NCI-H2081 treated with DMSO at 0.1 percent for 48 hours (cell line): ENCODE measurements at places on chromosomes 5 and 9.

DNA sequence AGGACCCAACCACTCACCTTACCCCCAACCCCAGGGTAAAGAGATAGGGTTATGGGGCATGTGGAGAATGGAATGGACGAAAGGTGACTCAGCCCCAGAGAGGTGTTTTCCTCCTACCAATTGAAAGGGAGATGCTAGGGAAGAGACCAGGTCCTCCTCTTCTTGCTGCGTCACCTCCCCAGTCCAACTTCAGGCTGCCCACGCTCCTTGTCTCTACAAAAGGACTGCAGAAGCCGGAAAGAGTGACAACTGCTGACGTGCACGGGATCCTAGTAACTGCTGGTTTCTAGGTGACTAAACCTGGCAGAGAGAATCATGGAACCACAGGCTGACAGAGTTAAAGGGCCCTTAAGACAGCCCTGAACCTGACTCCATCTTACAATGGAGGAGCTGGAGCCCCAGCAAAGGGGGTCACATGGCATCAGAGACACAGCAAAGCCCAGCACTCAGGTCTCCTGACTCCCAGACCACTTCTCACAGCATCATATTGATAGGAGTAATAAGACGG, 2.2 kb downstream of the GPX3 start:
- DNase-seq: no peak

GRCh38 chr5:54215233-54215736, 95.1 kb downstream of the ARL15 start:
- no peak for DNase-seq

GRCh38 chr9:105316703-105317102, 72.3 kb downstream of the SLC44A1 start:
- no peak for DNase-seq

- no peak for DNase-seq
Observed at GRCh38 chr5:169112016-169112415, 188.9 kb downstream of the SLIT3 start.

- DNase-seq: no peak
Observed at GRCh38 chr9:91948101-91948596, 1.9 kb downstream of the ROR2 start.

DNA sequence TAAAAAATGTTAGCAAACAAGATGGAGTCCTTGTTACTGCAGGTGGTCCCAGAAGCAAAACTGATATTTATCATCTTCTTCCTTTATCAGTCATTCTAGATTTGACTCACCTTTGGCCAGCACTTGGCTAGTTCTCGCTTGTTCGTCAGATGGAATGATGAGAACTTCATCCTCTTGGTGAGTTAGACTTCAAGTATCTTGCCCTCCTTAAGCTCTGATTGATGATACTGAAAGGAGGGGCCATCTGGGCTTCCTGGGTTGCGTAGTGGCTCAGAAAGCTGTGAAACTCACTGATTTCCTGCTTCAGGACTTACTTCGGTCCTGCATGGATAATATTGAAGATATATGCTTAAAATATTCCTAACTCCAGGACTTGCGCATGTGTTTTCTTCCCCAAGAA, 1248.2 kb upstream of the CDH9 start:
- no peak for DNase-seq

DNA sequence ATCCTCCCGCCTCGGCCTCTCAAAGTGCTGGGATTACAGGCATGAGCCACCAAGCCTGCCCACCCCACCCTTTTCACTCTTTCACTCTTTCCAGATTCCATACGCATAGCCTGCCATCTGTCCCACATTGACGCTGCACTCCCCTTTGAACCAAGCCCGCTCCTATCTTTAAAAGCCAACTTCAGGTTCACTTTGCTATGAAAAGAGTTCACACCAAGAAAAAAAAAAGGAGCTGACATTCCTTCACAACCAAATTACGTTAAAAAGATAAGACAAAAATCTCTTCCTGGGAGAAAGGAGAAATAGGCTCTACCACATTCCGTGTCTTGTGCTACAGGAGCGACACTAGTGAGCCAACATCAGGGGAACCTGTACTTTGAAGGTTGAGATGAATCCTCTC, 41.5 kb downstream of the DMRT1 start:
- DNase-seq: no peak

- DNase-seq: peak; percentile 30
Observed at GRCh38 chr5:154395407-154396106, 50.2 kb upstream of the SAP30L start.

GRCh38 chr5:93331863-93332262, 249.2 kb downstream of the NR2F1-AS1 start:
- no peak for DNase-seq

DNA sequence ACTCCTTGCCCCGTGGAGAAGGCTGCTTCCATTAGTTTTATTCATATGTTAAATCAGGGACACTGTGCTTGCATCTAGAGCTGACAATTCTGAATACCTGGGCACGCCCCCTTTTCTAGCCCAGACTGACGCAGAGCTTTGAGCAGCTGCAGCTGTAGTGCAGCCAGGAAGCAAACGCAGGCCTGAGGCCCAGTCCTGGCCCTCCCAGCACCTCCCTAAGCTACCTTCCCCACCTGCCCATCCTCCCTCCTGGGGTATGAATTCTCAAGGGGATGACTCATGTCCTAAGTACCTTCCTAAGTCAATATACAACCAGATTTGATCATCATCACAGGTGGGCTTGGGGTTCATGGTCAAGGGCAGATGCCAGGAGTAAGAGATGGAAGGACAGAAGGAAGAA, 3.5 kb downstream of the PHF19 start:
- DNase-seq: no peak

- DNase-seq: no peak
Observed at GRCh38 chr9:89179540-89179894, 899 bp upstream of the SHC3 start.

DNA sequence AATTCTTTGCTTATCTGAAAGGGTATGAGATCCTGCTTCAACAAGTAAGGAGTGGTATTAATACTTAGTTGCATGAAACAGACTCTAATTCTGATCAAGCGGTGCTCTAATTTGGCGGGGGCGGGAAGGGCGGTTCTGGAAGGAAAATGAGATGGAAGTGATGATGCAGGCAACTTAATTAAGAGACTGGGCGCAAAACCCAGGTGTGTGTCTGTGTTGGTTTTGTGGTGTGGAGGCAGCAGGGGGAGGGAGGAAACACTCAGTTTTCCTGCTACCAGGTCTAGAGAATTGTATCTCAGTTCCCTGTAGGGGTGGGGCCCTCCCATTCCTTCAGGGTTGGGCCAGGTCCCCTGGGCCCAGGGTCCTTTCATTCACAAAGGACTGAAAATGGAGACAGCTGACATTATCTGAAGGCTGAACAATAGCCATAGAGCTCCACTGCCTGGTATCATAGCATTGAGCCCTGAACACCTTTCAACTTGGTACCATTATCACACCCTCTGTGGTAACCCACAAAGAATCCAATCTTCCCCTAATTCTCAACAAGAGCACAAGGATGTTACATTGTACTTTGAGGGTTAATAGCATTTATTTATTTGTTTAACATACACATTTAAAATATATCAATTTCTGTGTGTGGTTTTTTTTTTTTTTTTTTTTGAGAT, 17.2 kb upstream of the C5orf47 start:
- DNase-seq: no peak

- no peak for DNase-seq
Observed at GRCh38 chr5:173785866-173786265, 102.3 kb upstream of the CPEB4 start.

DNA sequence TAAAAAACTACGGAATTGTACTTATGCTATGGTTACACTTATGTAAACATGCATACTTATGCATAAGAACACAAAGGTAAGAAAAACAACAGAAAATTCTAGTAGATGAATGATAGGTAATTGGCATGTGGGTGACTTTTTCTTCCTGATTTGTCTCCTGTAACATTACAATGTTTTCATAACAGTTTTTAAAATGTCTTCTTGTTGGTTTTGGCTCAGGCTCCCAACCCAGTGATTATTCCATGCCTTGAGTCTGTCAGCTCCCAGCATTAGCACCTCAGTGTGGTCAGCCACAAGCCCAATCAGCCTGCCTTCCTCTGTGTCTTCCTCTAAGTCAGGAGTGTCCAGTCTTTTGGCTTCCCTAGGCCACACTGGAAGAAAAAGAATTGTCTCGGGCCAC, 7.9 kb upstream of the FOXE1 start:
- no peak for DNase-seq

GRCh38 chr5:154273963-154274827, 83.7 kb downstream of the GALNT10 start:
- DNase-seq: no peak

DNA sequence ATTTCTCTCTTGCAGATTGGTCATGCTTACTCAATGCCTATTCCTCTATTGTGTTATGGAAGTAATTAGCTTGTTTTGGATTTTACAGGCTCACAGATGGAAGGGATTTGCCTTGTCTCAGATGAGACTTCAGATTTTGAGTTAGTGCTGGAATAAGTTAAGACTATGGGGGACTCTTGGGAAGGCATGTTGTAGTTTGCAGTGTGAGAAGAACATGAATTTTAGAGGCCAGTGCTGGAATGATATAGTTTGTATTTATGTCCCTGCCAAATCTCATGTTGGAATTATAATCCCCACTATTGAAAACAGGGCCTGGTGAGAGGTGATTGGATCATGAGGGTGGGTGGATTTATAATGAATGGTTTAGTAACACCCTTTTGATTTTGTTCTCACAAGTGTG, 6.1 kb upstream of the TUSC1 start:
- no peak for DNase-seq

DNA sequence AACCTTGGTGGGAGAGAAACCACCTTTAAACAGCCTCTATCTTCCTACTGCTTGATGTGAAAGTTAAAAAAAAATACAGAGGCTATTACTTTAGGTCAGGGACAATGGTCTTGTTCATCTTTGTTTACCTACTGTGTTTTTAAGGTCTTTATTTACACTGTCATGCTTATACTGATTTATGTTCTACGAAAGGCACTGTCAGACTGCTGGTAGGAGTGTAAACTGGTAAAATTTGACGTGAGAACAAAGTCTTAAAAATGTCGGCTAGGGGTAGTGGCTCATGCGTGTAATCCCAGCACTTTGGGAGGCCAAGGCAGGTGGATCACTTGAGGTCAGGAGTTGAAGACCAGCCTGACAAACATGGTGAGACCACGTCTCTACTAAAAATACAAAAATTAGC, 42.1 kb upstream of the ELOVL7 start:
- no peak for DNase-seq

GRCh38 chr9:114266969-114267368, 55.9 kb upstream of the ORM1 start:
- no peak for DNase-seq

DNA sequence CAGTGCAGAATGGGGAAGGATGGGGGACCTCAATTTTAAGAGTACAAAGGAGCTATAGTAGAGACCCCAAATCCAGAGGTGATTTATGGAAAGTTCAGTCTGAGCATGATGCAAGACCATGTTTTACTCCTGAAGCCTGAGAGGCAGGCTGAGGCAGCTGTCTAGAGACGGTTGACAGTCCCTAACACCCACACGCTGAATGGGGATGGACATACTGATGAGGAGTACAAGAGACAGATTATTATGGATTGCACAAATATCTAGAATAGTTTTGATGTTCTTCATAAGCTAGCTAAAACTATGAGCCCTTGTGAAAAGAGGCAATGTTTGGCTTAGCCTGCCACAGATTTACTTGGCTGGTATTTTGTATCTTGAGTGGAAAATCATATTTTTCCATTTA, 64.5 kb downstream of the PRR16 start:
- no peak for DNase-seq
